ENCODE measurements at places on chromosomes 16 and 17.

- DNase-seq, result no peak
Measured at GRCh38 chr16:80347002-80347401, 193.8 kb upstream of the DYNLRB2 start.

DNA sequence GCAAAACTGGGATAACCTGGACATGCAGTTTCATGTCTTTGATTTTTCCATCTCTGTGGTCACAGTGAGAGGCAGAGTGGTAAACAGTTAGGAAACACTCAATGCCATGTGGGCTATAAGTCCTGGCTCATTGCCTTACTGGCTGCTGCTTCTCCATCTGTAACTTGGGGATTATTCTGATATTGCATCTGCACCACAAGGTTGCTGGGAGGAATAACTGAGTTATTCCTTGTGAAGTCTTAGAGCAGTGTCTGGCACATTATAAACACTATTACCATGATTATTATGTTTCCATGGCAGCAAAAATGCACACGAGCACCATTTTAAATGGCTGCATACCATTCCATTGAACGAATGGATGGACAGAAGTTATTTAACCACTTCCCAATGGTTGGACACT, 111.7 kb upstream of the CDH5 start:
- DNase-seq, result no peak

DNA sequence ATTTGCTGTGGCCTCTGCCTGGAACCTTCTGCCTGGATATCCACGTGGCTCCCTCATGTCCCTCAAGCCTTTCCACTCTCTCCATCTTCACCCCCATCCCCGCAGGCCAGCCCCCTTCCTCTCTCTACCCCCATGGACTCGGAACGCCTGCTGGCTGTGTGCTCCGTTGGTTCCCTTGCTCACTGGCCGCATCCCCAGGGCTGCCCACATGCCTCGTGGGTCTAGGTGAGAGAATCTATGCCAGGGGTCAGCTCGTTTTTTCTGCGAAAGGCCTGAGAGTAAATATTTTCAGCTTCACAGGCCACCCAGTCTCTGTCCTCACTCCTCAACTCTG, 12.0 kb downstream of the SLC5A10 start:
- DNase-seq, result no peak

- no peak for DNase-seq
Measured at GRCh38 chr17:4146641-4147040, 3.6 kb downstream of the CYB5D2 start.
